ENCODE measurements at places on chromosomes 5 and 9.

GRCh38 chr9:34405719-34406118, 29.0 kb upstream of the MYORG start:
- DNase-seq: peak; percentile 18

GRCh38 chr5:2278825-2279456, 396.2 kb upstream of the IRX4 start:
- DNase-seq: no peak

GRCh38 chr9:109001275-109001676, 12.0 kb downstream of the CTNNAL1 start:
- peak; percentile 89 for DNase-seq

DNA sequence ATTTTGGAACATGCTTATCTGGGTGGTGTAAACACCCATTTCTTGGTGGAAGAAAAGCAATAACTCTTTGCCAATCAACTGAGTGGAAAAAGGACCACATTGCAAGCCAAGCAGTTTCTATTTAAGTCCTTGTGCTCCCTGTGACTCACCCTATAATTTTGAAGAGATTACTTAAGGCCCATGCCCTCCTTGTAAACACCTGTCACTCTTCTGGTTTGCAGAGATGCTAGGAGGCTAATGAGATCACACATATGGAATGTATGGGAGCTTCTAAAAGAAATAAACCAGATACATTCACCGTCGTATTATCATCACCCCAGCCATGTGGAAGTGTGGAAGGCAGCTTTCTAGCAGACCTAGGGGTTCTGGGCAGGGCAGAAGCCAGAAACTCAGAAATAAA, 337.1 kb downstream of the GADD45G start:
- peak; percentile 84 for DNase-seq

DNA sequence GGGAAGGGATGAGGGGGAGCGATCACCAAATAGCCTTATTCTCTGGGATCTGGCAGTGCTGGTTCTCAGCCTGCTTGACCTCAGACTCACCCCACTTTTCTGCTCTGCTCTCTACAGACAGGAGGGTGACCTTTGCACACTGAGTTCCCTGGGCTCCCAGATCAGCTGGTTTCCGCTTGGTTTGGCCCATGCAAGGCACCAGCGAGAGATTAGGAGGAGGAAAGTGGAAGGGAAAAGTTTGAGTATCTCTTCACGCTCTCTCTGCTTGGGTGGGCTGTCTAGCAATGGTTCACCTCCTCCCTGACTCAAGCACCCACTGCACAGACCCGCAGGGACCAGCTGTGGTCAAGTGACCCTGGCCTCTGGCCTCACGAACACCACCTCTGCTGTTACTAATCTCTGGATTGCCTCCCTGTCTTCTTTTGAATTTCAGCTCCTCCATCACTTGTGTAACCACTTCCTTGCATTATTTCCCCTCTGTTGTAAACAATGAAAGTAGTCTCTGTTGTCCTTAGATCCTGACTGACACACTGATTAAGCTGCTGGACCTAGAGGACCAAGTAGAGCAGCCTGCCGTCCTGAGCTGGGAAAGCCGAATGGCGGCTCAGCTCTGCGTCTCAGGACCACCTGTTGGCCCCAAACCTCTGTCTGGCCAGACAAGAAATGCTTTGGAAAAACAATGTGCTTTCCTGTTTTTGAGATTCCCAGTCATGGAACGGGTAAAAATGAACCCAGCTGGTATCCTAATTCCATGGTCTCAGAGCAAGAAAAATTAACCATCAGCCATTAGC, 186.6 kb downstream of the CRB2 start:
- DNase-seq: no peak

GRCh38 chr9:2040828-2041227, 25.7 kb downstream of the SMARCA2 start:
- no peak for DNase-seq

DNA sequence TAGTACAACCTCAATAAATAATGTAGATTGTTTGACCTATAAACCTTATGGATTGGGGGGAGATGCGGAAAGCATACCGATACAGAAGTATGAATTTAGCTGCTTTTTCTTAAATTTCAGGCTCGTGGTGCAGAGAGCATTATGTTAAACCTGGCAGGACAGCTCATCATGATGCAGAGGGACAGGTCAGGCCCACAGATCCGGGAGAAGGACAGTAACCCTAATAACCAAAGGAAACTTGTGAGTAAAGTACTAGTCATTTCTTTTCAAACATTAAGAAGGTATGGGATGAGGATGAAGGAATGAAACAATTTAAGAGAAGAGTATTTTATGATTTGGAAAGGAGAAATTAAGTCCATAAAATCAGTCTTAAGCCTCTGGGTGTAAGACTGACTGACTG, 70.5 kb downstream of the ERMP1 start:
- no peak for DNase-seq

GRCh38 chr9:92395617-92396016, 8.8 kb downstream of the OGN start:
- no peak for DNase-seq

DNA sequence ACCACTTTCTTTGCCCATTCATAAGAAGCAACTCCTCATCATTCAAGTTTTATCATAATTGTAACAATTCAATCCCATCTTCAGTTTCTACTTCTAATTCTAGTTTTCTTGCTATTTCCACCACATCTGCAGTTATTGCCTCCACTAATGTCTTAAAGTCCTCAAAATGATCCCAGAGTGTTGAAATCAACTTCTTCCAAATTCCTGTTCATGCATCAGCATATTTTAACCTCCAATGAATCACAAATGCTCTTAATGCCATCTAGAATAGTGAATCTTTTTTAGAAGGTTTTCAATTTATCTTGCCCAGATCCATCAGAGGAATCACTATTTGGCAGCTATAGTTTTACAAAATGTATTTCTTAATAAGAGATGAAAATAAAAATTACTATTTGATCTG, 3.2 kb upstream of the SRP19 start:
- DNase-seq: no peak

- no peak for DNase-seq
Observed at GRCh38 chr9:89746385-89747116, 141.7 kb downstream of the GADD45G start.

GRCh38 chr9:8555762-8556500, 756.4 kb upstream of the DMAC1 start:
- DNase-seq: no peak

DNA sequence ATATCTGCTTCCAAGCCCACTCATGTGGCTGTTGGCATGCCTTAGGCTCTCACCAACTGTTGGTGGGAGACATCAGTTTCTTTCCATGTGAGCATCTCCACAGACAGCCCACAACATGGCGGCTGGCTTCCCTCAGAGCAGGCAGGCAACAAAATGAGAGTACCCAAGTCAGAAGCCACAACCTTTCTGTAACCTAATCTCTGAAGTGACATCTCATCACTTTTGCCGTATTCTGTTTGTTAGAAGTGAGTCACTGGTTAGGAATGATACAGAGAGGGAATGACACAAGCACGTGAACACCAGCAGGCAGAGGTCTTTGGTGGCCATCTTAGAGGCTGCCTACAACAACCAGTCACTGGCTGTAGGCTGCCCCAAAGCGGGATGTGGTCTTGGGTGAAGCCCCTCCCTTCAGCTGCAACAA, 88.6 kb upstream of the RASGRF2 start:
- DNase-seq: peak; percentile 34

DNA sequence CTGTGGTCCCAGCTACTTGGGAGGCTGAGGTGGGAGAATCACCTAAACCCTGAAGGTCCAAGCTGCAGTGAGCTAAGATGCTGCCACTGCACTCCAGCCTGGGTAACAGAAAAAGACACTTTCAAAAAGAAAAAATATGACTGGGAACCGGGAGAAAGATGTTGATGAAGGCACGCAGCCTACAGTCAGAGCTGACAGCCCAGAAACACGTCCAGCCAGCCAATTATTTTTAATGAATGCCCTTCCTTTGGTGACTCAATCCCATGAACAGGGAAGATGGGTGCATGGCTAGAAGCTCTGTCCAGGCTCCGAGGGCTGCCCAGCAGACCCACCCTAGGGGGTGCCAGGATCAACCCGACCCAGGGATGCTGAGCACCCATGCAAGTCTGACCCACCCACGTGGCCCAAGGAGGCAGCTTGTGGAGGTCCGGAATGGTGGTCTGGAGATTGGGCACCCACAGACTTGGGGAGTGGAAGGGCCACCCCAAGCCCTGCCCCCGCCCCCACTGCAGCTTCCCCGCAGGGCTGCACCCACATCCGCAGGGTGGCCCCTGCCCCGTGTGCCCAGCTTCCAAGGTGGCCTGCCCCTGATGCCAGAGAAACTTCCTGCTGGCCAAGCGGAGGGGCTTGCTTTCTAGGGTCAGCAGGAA, 51.0 kb downstream of the ADAMTS2 start:
- DNase-seq: no peak

GRCh38 chr9:32899761-32900160, 101.7 kb downstream of the APTX start:
- no peak for DNase-seq

- DNase-seq: no peak
Observed at GRCh38 chr5:108672639-108673038, 75.1 kb upstream of the FER start.

- no peak for DNase-seq
Observed at GRCh38 chr9:125758986-125759763, 12.0 kb downstream of the PBX3 start.

- no peak for DNase-seq
Observed at GRCh38 chr9:120715389-120715924, 1.2 kb upstream of the MEGF9 start.

DNA sequence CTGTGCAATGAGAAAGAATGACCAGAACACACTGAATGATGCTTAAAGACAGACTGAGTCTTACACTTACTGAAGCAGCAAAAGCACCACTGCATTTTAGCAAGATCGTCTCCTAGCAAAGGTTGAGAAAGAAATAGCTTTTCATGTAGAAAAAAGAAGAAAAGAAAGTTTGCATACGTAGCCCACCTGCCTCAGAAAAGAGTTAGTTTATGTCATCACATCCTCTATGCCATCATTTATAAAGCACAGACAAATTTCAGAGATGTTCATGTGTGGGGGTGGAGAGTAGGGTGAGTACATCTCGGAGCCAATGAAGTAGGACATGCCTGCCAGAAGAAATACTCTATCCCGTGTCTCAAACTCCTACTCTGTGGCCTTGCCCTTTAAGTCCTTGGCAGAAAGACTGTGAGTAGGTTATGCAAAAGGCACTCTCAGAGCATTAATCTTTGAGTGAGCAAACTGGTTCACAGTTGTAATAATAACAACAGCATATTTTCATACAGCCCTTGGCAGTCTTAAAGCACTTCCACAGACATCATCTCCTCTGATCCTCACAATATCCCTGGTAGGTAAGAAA, 22.4 kb downstream of the NRG2 start:
- DNase-seq: no peak

- DNase-seq: no peak
Observed at GRCh38 chr5:132838516-132839282, 8.3 kb upstream of the SHROOM1 start.

DNA sequence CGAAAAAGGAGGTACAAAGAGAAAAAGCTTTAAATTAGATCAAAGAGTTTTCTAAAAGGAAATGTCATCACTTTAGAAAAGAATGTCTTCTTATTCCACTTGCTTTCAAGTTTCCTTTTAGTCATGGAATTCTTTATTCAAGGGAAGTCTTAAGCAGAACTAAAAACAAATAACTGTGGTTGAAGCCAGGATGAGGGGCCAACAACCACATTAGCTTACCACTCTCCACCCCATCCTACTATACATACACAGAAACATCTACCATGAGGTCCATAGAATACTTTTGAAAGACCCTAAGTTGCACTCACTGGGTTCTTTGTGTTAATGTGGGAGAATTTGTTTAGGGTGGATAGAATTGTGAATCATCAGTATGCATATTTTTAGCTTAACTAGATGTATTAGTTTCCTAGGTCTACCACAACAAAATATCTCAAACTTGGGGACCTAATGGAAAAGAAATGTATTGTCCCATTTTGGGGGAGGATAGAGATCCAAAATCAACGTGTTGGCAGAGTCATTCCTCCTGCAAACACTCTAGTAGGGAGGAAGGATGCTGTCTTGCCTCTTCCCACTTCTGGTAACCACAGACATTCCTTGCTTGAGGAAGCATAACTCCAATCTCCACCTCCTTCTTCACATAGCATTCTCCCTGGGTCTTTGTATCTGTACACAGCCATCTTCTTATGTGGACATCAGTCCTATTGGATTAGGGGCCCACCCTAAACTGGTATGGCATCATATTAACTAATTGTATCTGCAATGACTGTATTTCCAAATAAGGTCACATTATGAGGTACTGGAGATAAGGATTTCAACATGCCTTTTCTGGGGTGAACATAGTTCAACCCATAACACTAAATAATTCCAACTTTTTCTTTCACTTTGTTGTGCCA, 239.4 kb downstream of the LURAP1L start:
- DNase-seq: no peak

- DNase-seq: no peak
Observed at GRCh38 chr5:172873513-172873912, 39.5 kb downstream of the ERGIC1 start.

- no peak for DNase-seq
Observed at GRCh38 chr5:73214996-73215395, 42.0 kb downstream of the TMEM174 start.

DNA sequence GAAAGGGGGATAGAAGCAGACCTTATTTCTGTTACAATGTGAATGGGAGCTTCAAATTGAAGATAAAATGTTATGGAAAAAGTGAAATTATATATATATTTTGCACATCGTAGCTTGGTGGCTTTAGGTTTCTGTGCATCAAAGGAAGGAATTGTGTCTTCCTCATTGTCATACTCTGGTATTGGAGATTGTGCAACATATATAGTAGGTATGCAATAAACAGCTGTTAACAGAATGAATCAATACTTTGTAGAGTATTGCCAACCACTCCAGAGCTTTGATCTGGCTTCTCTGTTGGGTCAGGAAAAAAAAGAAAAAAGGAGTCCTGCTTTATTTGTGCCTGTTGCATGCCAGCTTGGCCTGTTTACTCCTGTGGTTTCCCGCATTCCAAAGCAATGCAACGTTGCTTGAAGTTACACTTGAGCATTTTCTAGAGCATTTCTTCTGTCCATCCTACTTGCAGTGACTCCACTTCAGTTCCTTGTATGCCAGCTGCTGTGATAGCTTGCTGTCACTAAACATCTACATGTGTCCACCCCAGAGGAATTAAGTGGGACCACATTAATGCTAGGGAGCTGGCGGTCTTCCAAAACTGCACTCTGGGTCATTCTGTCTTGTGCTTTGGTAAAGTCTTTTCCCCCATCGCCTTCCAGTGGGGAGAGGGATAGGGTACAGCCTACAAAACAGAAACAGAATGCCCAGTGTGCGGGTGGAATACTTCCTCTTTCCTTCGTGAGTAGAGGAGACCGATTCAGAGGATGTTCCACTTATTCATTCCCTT, 62.0 kb upstream of the MEF2C start:
- no peak for DNase-seq

- no peak for DNase-seq
Observed at GRCh38 chr9:38091310-38092199, 22.5 kb upstream of the SHB start.

Measured in RWPE1 (cell line).